ENCODE measurements at places on chromosomes 11 and 22. TPM values are rescaled to one million over a fixed set of nuclear protein-coding genes. Genes with fewer than 3 reads are reported as not detected.

Gene ARAP1
- 233 TPM for total RNA-seq

Gene RCOR2
- not detected for total RNA-seq

Gene SEZ6L
- total RNA-seq: not detected

Gene ZDHHC24
- 33.2 TPM for total RNA-seq

Gene MS4A15
- not detected for total RNA-seq

Gene PIWIL4
- 0.67 TPM for total RNA-seq

Gene NAALAD2
- total RNA-seq: not detected

Measured in B cell (primary cell).